ENCODE measurements at places on chromosomes 6 and 20.

DNA sequence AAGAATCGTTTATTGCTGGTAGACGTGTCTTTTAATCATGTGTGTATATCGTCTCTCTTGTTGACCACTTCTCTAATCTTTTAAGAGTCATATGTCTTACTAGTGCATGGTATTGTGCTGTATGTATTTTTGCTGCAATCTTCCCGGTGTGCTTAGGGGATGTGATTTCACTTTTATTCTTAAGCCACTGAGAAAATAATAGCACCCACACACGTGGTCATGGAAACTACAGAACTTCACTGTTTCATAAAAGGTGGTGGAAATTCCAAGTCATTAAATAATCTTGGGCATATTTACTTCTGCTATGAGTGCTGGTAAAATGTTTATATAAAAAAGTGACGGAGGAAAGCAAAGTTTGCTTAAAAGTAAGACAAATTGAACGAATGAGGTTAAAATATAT lies 3.0 kb upstream of the CDYL start:
- no peak for DNase-seq

- DNase-seq: no peak
Observed at GRCh38 chr20:11776687-11777086, 141.0 kb upstream of the BTBD3 start.

DNA sequence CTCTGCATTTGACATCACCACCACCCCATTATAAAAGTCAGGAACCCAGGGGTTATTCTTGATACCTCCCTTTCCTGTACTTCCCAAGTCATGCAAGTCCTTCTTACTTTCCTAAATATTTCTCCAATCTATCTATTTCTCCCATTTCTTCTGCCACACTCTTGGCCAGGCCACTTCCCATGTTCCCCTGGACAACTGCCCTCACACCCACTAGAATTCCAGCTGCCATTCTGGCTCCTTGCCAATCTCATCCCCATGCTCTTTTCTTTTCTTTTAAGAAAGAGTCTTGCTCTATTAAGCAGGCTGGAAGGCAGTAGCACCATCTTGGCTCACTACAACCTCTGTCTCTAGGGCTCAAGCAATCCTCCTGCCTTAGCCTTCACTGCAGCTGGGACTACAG lies 15.2 kb downstream of the DEFB132 start:
- DNase-seq: no peak

GRCh38 chr6:160188773-160189172 lies 67.2 kb downstream of the SLC22A1 start:
- no peak for DNase-seq

DNA sequence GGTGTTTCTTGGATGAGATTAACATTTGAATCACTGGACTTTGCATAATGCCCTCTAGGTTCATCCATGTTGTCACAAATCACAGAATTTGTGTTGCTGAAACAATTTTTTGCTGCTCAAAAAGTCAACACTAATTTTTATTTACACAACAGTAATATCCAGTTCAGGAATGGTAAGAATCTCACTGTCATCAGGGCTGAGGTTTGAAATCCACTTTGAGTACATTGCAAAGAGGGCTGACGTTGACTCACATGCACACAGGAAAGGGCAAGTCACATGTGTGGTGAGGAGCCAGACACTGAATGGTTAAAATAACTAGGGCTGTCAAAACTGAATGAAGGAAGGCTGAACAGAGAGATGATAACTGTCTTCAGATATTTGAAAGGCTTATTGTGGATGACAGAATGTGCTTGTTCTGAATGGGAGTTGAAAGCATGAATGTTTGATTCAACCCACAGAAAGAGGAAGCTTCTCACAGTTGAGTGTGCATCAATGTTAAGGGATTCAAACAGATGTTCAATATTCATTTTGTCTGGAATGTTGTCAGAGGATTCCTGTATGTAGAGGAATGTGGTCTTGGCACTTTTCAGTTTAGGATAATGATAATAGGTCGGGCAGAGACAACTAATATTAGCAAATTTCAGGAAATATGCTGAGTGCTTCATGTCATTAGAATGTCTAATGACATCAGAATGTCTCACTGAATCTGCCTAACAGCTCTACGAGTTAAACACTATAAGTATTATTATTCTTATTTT lies 3.6 kb upstream of the ADGRG6 start:
- DNase-seq: no peak

- no peak for DNase-seq
Observed at GRCh38 chr20:20480126-20480525, 112.2 kb downstream of the INSM1 start.

DNA sequence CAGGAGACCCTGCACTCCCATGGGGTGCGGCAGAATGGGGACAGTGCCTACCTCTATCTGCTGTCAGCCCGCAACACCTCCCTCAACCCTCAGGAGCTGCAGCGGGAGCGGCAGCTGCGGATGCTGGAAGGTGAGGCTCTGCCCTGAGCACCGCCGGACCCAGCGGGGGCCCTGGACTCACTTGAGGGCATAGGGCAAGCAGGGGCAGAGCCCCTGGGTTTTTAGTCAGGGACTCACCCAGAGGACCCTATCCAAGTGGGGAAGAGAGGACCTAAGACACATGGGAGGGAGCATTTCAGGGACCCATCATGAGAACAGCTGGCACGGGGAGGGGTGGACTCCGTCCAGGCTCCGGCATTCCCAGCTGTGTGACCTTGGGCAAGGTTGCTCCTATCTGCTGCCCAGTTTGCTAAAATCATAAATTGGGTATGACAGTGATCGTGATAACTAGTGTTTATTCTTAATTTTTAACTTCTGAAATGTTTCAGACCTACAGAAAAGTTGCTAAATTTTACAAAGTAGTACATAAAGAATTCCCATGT lies 9.8 kb downstream of the RBCK1 start:
- no peak for DNase-seq

GRCh38 chr20:47311967-47312681 lies 44.4 kb downstream of the ZMYND8 start:
- DNase-seq: no peak

DNA sequence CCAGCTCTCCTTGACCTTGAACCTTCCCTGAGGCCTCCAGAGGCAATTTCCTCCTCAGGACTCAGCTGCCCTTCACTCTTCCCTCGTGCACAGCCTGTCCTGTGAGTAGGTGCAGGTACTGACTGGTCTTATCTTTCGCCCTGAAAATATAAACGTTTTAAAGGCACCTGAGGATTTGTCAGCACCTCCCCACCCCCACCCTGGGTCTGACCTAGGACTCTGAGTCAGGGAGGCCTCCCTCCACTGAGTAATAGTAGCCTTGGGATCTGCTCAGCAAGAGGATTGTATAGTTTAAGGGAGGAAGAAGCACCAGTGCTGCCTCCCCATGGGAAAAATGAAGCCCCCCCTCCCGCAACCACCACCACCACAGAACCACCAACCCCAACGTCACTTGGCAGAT lies 54.6 kb downstream of the PPARD start:
- no peak for DNase-seq

DNA sequence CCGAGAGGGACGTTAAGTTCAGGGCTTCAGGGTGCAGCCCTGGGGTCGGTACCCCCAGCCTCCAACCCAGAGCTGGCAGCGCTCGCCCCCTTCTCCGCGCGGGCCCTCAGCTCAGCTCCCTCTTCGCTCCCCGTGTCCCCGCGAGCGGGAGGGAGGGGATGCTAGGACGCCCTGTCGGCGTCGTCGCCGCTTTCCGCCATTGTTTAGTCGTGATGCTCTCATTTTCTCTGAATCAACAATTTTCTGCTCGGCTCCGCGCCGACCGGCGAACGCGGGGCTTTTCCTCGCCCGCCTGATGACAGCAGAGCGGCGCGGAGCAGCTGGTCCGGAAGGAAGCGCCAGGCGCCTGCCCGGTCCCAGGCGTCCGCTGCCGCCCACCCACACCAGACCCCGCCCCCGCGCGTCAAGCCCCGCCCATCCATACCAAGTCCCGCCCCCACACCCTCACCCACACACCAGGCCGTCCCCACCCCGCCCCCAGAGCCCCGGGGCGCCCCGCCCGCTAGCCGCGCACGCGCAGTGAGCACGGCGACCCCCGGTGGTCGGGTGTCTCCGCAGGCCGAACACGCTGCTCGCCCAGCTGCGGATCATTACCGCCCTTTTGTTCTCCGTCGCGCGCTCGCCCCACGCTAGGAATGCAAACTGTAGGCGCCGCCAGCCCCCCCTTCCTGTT lies 50.1 kb upstream of the SLC32A1 start:
- no peak for DNase-seq

GRCh38 chr6:31586599-31587281 lies 663 bp downstream of the LST1 start:
- no peak for DNase-seq

- DNase-seq: no peak
Observed at GRCh38 chr20:35711588-35712209, 12.5 kb downstream of the ROMO1 start.

DNA sequence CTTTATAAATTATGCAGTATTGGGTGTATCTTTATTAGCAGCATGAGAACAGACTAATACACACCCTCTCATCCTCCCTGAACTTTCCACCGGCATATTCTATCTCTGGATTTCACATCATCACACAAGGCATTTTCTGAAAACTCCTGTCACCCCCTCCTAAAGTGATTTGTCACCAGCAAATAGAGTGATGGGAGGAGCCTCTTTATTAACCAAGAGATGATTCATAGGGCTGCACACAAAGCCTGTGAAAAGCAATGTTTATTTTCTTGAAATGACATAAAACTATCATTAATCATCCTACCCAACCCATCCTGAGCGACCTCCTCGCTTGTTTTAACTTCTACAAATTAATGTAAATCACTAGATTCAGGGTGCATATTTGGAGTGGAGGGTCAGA lies 394.7 kb upstream of the SULF2 start:
- DNase-seq: no peak

DNA sequence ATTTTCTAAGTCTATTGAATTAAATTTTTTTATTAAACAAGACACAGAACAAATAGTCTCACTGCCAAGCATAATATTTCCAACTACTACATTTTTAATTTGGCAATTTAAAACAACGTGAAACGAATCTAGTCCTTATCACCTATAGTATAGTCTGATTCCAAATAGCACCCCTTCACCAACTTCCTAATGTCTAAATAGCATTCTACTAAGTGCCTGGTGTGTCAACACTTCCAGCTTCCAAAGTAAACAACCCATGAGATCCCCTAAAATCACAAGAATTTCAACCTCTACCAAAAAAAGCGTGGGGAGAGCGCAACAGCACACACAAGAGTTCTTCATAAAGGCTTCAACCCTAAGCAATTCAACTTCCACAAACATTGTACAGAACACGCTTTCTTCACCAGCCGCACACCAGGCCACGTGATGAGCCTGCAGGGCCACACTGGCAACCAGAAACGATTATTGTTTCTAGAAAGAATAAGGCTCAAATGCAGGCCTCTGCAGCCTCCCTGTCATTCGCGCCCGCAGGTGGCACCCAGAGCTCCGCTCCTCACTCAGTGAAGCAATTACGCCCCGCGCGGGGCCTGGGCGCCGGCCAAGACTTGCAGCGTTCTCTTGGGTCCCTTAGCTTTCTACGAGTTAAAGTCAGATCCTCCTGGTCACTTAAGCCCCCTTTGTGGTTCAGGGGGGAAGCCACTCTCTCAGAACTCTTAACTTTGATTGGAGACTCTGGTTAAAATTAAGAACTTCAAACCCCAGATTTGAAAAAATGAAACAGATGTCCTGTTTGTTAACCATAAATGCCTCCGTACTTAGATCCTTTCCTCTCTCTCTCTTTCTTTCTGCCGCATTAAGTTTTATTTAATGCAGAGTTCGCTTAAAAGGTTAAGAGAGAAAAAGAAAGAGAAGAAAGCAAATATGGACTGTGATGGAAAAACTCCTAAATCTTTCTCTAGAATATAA lies 18.3 kb downstream of the SIM1 start:
- DNase-seq: no peak

DNA sequence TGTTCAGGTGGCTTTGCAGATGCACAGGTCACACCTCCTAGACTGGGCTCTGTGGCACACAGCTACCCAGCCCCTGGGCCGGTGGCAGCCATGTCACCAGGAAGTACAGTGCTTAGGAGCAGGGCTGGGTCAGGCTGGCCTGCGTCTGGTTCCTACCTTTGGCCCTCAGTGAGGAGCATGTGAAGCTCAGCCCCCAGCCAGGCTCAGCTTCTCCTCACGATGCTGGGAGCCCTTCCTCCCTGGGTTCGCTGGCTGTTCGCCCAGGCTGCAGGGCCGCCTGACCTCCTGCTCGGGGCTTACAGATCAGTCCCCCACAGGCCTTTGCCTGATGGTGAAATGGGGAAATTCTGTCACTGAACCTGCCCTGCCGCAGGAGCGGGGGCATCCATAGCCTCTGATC lies 23.1 kb downstream of the SPATA2 start:
- DNase-seq: no peak

- no peak for DNase-seq
Observed at GRCh38 chr20:48839154-48839917, 11.5 kb upstream of the PREX1 start.

- DNase-seq: peak; percentile 27
Observed at GRCh38 chr20:38113401-38114325, 51.4 kb downstream of the TGM2 start.

- no peak for DNase-seq
Observed at GRCh38 chr20:50455656-50456451, 54.3 kb upstream of the PTPN1 start.

DNA sequence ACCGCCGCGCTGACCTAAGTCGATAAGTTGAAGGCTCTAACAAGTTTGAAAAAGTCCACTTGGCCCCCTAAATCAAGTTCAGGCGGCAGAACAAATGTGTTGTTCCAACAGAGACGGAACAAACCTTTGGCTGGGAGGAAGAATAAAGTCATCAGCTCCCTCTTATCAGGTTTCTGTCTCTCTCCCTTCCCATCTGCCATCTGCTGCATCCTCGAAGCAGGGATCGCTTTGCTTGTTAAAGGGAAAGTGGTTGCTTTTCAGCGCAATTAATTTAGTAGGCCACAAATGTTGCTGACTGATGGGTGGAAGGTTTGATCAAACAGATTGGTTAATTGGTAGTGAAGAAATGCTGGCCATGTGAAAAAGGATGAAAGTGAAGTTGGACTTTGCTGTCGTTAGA lies 64.3 kb downstream of the CDH4 start:
- DNase-seq: no peak

DNA sequence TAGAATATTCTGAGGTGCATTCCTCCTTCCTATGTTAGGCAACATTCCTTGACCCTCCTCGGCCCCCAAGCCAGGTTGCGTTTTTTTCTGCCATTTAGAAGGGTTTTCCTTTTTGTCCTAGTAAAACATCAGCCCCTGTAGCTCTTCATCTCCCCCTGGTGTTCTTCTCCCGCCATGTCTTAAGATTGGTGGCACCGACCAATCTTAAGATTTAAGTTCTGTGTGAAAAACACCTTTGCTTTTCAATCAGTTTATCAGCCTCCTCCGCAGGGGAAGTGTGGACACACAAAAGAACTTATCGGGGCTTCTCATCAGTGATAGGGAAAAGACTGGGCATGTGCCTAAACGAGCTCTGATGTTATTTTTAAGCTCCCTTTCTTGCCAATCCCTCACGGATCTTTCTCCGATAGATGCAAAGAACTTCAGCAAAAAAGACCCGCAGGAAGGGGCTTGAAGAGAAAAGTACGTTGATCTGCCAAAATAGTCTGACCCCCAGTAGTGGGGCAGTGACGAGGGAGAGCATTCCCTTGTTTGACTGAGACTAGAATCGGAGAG lies 719 bp upstream of the EDN1 start:
- peak; percentile 62 for DNase-seq

- no peak for DNase-seq
Observed at GRCh38 chr6:36318690-36319435, 17.8 kb downstream of the BNIP5 start.
